Subcutaneous preadipocyte (primary cell): ENCODE measurements at places on chromosomes 5 and 9. TPM values are rescaled to one million over a fixed set of nuclear protein-coding genes. Genes with fewer than 3 reads are reported as not detected.

Gene NDUFS4
- total RNA-seq, result 56.9 and 80.1 TPM in 2 replicates

Gene HCN1
- not detected in 2 replicates for total RNA-seq

Gene PAEP
- total RNA-seq, result not detected in 2 replicates

Gene TPPP
- 0.20 TPM in 1 of 2 replicates, not detected in the other for total RNA-seq

Gene EGFLAM
- total RNA-seq, result 12.9 and 18.2 TPM in 2 replicates

Gene OTULINL
- total RNA-seq, result 0.37 and 0.39 TPM in 2 replicates

Gene EFCAB9
- not detected in 2 replicates for total RNA-seq

Gene HK3
- not detected in 2 replicates for total RNA-seq

Gene PGGT1B
- total RNA-seq, result 10.6 and 11.0 TPM in 2 replicates

Gene AQP7
- 0.59 and 1.1 TPM in 2 replicates for total RNA-seq

Gene PGM5
- total RNA-seq, result 0.78 and 4.0 TPM in 2 replicates

Gene WDR38
- total RNA-seq, result not detected in 2 replicates

Gene ARL14EPL
- total RNA-seq, result 0.20 TPM in 1 of 2 replicates, not detected in the other

Gene TMEM171
- 4.4 and 7.4 TPM in 2 replicates for total RNA-seq

Gene BARX1
- total RNA-seq, result under 0.01 TPM in 1 of 2 replicates, not detected in the other

Gene MELK
- total RNA-seq, result 25.0 and 38.9 TPM in 2 replicates
